NCI-H524 treated with DMSO at 0.1 percent for 48 hours (cell line): ENCODE measurements at places on chromosomes 3 and 15.
A peak's percentile ranks its signal among the peaks of the same experiment; 100 is the strongest.

DNA sequence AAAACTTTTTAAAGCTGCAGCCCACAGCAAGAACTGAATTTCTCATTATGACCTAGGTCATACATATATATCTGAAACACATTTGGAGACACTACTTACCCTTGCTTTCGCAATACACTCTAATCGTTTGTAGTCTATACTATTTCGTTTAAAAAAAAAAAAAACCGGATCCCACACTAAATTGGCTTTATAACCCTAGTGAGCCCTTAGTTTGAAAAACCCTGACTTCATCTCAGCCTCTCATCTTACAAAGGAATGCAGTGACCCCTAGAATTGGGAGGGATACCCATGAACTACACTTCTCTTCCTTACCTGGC, 4.2 kb downstream of the RARRES1 start:
- DNase-seq: no peak

GRCh38 chr15:67761343-67761742, 64.0 kb upstream of the SKOR1 start:
- no peak for DNase-seq

- DNase-seq: no peak
Measured at GRCh38 chr15:66613743-66614142, 47.9 kb upstream of the LCTL start.

DNA sequence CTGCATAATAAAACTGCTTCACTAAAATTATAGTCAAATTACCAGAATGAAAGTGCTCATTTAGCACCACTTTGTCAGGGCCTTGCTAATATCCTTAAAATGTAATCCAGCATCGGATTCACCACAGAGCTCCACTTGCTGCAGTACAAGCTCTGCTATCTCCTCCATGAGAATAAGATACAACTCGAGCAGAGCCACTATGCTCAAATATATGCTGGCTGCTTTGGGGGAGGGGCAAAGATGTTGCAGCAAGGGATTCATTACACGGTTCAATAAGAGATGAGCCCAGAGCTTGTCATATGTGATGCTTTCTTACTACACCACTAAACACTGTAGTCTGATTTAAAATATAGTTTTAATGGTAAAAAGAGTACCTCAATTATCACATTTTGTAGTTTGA, 72.2 kb downstream of the DLG1 start:
- peak; percentile 10 for DNase-seq

GRCh38 chr15:65996901-65997300, 127.6 kb downstream of the RAB11A start:
- no peak for DNase-seq

- no peak for DNase-seq
Measured at GRCh38 chr3:188316021-188316722, 162.2 kb downstream of the LPP start.

DNA sequence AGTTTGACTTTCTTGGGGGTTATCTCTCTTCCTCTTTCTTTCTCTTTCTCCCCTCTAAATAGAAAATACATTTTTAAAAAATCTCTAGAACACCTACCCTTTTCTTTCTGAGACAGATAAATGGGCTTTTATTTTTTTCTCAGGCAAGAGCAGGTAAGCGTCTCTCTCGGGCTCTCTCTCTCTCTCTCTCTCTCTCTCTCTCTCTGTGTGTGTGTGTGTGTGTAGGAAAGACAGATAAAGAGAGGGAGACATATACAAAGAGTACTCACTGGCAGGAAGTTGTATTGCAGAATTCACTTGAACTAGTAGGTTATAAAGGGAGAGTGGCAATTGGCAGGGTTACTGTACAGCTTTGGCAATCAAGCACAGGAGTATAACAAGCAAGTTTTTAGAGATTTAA, 118.1 kb upstream of the LSAMP start:
- no peak for DNase-seq
